ENCODE measurements at places on chromosomes 6 and 20.
A peak's percentile ranks its signal among the peaks of the same experiment; 100 is the strongest.

DNA sequence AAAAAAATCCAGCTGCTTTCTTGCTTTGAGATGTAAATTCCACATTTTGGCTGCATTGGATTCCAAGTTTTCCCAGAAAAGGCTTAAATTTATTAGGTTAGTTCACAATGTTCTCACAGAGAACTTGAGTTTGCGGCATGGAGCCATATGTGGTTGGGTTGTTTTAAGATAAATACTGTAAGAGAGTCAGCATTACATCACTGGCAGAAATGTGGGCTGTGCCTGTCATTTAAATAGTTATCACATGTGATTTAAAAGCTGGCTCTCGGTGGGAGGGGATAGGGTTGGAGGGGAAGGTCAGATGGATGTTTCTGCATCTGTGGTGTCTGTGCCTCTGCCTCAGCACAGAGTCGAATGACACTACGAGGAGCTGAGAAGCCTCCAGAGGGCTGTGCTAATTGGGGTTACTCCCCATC lies 73.8 kb upstream of the SCP2D1 start:
- peak; percentile 64 for DNase-seq

DNA sequence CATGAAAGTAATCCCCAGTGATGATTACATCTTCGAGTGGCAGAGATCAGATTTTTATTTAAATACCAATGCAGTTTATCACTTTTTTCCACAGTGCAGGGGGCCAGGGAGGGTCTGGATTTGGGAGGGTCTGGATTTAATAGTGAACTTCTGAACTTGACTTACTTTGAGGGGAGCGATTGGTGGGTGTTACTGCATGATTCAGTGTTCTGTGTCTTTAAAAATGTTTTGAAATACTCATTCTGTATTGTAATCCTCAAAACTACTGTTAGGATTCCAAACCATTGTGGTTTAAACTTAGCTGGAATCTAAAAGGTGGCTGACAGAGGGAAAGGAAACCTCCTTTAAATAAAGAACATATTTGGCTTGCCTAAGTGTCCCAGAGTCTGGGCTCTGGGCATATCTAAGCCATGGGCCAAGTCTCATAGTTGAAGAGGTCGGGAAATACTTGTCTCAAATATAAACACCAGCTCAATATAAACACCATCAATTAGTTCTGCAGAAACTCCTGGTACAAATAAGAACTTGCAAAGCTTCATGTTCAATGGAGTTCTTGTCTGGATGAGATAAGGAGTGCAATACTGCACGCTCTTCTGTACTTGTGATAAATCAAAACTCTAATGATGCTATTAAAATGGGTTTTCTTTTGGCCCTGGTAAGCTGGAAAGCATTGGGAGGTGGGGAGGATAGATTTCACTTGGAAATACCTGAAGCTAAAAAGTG lies 14.4 kb downstream of the JARID2 start:
- DNase-seq: no peak

DNA sequence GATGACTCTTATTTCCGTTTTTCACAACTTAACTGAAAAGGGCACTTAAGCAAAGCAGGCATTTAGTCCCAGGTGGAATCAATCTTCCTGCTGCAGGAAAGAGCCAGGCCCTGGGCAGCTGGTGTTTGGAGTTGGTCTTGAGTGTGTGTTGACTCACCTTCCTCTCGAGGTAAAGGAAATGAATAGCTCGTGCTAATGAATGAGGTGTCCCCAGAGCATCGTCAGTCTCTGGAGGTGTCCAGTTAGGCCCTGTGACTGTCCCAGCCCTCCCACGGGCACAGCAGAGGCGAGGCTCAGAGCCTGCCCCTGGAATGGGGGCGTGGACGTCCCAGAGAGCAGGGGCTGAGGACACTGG lies 277.7 kb downstream of the NRN1 start:
- DNase-seq: no peak

GRCh38 chr20:40749985-40750506 lies 61.0 kb upstream of the MAFB start:
- DNase-seq: no peak

GRCh38 chr6:129641344-129641743 lies 68.6 kb downstream of the ARHGAP18 start:
- no peak for DNase-seq

DNA sequence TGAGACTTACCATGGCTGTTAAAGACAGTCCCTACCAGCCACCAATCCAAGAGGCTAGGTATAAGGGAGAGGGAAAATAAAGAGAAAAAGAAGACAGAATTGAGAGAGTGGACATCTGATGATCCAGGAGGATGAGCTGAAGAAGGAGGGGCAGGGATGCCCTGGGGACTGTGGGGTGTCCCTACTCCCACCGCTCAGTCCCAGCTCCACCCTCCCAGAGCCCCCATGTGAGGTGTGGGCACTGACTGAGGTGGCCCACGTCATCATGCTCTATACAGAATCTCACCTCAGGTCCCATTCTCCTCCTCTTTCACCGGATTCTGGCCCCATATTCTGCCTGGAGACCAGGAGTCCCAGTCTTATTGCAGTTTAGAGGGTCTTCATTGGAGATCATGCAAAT lies 135.7 kb downstream of the KLHL32 start:
- no peak for DNase-seq

DNA sequence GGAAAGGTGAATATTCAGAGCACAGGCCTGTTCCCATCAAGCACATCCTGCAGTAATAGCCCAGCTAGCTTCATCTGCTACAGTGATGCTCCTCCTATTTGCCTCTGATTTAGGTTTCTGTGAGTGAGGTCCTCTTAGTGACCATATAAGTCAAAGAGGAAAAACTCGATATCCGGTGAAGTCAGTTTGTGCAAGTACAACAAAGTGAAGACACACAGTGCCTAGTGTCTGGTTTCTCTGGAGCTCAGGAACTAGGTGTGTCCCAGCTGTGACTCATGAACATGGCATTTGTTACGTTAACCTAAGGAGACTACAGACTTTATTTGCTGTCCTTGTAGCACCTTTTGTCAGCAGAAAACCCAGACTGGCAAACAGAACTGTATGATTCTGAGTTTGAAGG lies 33.9 kb downstream of the EDN1 start:
- no peak for DNase-seq

DNA sequence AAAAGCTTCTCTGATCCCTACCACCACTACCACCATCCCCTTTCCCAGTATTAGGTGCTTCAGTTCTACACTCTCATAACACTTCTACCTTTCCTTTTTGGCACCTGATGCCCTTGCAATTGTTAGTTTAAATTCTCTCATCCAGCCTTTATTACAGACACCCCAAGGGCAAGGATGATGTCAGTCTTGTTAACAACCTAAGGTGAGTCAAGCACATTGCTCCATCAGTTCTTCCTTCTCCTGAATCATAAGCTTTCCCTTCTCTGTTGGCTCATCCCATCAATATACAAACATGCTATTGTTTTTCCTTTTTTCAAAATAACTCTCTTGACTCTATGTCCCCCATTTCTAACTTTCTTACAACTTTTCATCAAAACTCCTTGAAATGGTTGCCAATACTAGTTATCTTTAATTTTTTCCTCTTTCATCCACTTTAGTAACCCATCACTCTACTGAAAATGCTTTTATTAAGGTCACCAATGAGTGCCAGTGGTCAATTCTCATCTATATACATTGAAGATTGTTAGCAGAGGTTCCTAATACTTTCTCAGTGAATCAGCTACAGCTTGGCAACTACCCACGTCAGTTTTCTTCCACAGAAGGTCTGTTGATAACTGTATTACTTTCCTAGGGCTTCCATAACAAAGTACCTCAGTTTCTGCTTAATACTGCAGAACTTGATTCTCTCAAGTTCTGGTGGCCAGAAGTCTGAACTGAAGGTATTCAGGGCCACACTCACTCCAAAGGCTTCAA lies 97.1 kb upstream of the FLRT3 start:
- DNase-seq: no peak

GRCh38 chr6:11011787-11012234 lies 32.3 kb downstream of the ELOVL2 start:
- peak; percentile 50 for DNase-seq

DNA sequence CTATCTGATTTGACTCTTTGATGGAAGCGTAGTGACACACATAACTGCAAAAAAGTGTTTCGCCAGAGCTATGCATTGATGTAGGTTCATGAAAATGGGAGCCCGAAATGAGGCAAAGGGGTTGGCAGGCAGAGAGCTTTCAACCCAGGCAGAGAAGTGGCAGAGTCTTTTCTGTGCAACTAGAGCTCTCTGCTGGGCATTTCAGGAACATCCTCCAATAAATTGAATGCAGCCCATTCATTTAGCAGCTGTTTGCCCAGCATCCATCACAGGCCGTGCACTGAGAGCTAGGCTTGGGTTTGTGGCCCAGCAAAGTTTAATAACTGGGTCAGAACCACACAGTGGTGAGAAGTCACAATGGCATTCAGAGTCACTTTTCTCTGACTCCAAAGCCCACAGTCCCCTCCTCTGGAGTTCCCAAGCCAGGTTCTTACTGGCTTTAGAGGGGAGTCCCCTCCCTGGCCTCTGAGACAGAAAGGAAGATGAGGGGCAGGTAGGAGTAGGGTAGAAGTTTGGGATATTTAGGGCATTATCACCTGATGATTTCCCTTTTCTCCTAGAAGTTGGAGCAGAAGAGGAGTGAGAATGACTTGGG lies 31.8 kb upstream of the ELMO2 start:
- peak; percentile 60 for DNase-seq

GRCh38 chr6:156857573-156857972 lies 80.4 kb downstream of the ARID1B start:
- no peak for DNase-seq

- peak; percentile 84 for DNase-seq
These were observed 39.9 kb upstream of the BEND6 start for GRCh38 chr6:56914798-56915658.

GRCh38 chr20:9523636-9524035 lies 9.2 kb downstream of the LAMP5 start:
- DNase-seq: no peak

DNA sequence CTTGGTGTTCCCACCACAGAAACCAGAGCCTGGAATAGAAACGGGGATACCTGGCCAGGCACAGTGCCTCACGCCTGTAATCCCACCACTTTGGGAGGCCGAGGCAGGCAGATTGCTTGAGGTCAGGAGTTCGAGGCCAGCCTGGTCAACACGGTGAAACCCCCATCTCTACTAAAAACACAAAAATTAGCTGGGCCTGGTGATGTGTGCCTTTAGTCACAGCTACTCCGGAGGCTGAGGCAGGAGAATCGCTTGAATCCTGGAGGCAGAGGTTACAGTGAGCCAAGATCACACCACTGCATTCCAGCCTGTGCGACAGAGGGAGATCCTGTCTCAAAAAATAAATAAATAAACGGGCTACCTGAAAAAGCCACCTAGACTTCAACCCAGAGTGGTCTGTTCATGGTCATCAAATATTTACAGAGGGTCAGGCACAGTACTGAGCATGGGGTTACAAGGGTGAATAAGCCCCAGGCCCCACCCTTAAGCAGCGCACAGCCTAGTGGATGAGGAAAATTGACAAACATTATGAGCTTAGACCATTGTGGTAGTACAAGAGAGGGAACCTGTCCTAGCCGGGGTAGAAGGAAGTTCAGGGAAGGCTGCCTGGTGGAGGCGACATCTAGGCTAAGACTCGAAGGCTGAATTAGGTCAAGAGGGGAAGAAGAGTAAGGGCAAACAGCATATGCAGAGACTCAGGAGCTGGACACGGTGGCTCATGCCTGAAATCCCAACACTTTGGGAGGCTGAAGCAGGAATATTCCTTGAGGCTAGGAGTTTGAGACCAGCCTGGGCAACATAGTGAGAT lies 7.2 kb upstream of the PCIF1 start:
- no peak for DNase-seq

- DNase-seq: peak; percentile 96
These were observed 649.1 kb upstream of the GJE1 start for GRCh38 chr6:141483598-141484061.

DNA sequence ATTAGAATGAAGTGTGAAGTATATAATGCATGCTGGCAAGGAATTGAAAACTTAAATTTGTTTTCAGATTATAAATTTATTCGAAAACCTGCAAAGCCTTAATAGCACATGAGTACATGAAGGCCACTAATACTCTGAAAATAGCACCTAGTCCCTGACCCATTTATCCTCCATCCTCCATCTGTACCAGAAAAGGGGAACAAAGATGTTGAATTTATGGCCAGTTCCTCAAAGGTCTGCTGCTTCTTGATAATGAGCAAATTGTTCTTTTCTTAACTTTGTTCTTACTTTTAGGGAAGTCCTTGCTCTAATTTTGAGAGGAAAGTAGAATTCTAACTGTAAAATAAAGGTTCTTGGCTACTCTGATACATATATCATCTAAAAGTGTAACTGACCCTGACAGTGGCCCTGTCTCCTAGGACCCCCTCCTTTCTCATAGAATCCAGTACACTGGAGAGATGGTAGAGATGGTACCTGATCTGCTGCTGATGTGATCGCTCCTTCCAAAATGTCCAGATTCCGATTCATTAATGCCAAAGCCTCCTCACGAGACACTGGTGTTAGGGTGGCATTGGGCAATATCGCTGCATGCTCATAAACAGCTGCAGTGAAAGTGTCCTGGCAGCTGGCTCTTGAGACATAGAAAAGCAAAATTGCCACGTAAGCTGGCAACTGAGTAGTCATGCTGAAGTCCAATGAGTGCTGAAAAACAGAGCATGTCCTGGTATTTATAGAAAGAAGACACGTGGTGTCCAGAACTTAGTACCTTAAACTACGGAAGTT lies at the start of gene VNN1:
Gene VNN1, minus strand, starts transcription at position 704 of the 783 bp plus-strand sequence. Its CDS starts 20 bp downstream, at position 684.
- DNase-seq: peak; percentile 93

DNA sequence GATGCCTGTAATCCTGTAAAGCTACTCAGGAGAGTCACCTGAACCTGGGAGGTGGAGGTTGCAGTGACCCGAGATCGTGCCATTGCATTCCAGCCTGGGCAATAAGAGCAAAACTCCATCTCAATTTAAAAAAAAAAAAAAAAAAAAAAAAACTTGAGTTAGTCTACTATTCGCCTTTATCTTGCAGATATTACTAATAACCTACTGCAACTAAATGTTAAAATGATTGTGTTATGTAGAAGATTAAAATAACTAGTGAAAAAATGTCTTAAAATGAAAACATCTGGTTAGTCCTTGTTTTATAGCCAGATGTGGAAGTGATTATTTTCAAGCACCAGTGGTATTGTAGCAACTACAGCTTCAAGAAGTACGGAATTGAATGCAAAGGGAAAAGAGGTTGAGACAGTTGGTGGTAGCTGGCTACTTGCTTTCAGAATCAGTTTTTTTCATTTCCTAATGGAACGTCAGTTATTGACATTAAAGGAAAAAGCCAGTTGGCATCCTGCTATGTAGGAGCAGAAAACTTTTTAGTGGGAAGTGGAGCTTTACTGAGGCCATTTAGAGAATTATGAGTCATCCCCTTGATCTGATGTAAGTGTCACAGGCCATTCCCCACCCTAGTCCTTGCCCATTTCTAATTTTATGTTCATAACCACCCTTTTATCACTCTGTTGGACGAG lies 43.8 kb upstream of the DYNLRB1 start:
- DNase-seq: peak; percentile 73

DNA sequence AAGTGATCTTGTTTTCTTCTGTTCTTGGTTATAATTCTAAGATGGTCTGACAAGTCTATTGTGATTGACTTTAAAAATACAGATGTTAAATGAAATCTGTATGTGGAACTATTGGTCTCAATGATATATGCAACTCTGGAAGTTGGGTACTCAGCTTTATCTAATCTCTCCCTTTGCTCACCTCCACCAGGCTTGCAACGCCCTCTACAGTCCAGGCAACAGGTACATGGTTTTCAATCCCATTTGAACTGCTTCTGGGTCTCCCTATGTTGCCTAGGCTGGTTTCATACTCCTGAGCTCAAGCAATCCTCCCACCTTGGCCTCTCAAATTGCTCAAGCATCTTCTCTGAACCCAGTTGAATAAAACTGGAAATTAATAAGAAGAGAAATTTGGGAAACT lies 25.6 kb upstream of the HLA-DQB1 start:
- peak; percentile 75 for DNase-seq
